HFFc6 (cell line): ENCODE measurements at places on chromosomes 6 and 20. TPM values are rescaled to one million over a fixed set of nuclear protein-coding genes. Genes with fewer than 3 reads are reported as not detected.

GRCh38 chr20:45179166-45179565 is 4.5 kb downstream of the PI3 start:
- no peak overlapping the region for H3K4me3 ChIP-seq
- no peaks in the 10 kb centered on the region for H3K36me3 ChIP-seq
- H3K27ac ChIP-seq = no peak overlapping the region
- DNase-seq = no peak
- H3K4me1 ChIP-seq = peaks cover 8% of the 10 kb centered on the region; the same call in 1 of the 2 replicates

PROKR2 gene
- not detected in 2 replicates for total RNA-seq

CASS4 gene
- 0.39 and 0.57 TPM in 2 replicates for total RNA-seq

DNA sequence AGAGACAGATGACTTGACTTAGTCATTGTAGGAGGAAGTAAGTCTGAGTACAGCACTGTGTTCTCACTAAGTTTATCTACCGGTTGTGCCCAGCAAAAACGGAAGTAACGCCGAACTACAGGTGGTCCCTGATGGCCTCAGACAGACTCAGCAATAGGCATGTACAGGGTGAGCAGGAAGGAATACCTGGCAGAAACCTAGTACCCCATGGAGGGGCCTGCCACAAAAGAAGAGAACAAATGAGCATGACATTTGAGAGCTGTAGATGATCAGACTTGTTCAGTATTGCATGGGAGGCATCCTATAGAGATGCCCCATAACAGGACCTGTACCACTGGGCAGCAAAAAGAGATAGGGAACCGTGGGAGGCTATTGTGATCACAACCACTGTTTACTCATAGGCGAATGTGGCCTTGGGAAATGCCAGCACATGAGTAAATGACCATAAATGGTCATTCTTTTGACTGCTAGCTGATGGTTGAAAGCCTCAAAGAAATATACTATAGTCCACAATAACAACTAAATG is 106.4 kb upstream of the TAB2 start:
- H3K27ac ChIP-seq = no peak overlapping the region
- H3K36me3 ChIP-seq = no peaks in the 10 kb centered on the region
- peak; percentile 25 for DNase-seq

VGLL2 gene
- not detected in 3 replicates for total RNA-seq

DNA sequence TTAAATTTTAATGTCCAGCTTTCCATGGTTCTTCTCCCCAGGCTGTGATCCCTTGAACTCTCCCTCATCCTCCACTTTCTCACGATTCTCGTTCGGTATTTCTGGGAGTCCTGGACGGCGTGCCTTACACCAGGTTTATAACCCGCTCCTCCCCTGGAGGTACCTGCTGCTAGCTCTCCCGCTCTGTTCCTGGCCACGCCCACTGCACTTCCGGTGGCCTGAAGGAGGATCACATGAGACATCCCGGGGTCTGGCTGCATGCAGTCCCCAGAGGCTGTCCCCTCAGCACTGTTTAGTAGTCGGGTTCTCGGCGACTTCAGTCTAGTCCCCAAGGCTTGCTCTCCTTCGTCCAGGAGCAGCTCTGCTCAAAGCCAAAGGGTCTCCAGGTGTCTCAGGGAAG is 28.4 kb upstream of the GCLC start:
- no peak overlapping the region for H3K4me3 ChIP-seq
- H3K36me3 ChIP-seq = no peaks in the 10 kb centered on the region
- H3K27me3 ChIP-seq = peaks cover 5% of the 10 kb centered on the region; the same call in 1 of the 2 replicates
- H3K4me1 ChIP-seq = peaks cover 6% of the 10 kb centered on the region
- H3K27ac ChIP-seq = no peak overlapping the region
- no peak for DNase-seq

DNA sequence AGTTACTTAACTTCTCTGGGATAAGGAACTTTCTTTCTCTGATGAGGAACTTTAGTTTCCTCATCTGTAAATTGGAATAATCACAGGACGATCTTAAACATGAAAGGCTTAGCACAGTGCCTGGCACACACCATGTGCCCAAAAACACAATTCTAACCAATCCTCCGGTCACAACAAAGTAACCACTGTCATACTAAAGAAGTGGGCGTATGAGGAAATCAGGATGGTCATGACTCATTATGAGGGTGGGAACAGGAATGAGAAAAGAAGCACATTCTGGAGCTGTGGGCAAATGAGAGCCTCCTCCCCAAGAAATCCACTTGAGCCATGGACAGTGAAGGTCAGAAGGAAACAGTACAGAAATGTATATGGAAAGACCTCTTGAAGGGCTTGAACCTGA is 82.9 kb downstream of the LRFN2 start:
- H3K4me3 ChIP-seq = no peak overlapping the region
- no peaks in the 10 kb centered on the region for H3K4me1 ChIP-seq
- H3K36me3 ChIP-seq = no peaks in the 10 kb centered on the region
- no peak for DNase-seq
- peaks cover 2% of the 10 kb centered on the region for H3K27me3 ChIP-seq

GRCh38 chr6:47004463-47004862 is 37.7 kb downstream of the ADGRF1 start:
- H3K4me3 ChIP-seq = no peak overlapping the region; the same call in 1 of the 2 replicates
- H3K27me3 ChIP-seq = peaks cover 11% of the 10 kb centered on the region; the same call in 1 of the 2 replicates
- H3K4me1 ChIP-seq = no peaks in the 10 kb centered on the region; the same call in 1 of the 2 replicates
- H3K36me3 ChIP-seq = no peaks in the 10 kb centered on the region
- no peak overlapping the region for H3K27ac ChIP-seq

DNA sequence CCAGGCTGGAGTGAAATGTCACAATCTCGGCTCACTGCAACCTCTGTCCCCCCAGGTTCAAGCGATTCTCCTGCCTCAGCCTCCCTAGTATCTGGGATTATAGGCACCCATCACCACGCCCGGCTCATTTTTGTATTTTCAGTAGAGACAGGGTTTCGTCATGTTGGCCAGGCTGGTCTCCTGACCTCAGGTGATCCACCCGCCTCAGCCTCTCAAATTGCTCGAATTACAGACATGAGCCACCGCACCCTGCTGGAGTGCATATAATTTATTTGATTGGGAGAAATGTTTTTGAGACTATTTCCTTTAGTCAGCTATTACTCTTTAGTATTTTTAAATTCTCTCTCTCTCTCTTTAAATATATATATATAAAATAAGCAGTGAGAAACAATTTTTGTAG is 29.8 kb downstream of the FAM83B start:
- no peak overlapping the region for H3K4me3 ChIP-seq
- H3K36me3 ChIP-seq = no peaks in the 10 kb centered on the region
- H3K27ac ChIP-seq = no peak overlapping the region
- DNase-seq = no peak
- no peaks in the 10 kb centered on the region for H3K27me3 ChIP-seq

- H3K4me3 ChIP-seq = no peak overlapping the region
- no peak overlapping the region for H3K27ac ChIP-seq
- H3K4me1 ChIP-seq = no peaks in the 10 kb centered on the region; the same call in 1 of the 2 replicates
- peaks cover 5% of the 10 kb centered on the region for H3K27me3 ChIP-seq
These were observed 134.7 kb downstream of the PACRG start for GRCh38 chr6:162862462-162862861.

GRCh38 chr20:32581839-32582658 is 3.1 kb downstream of the NOL4L start:
- peaks cover 14% of the 10 kb centered on the region for H3K27me3 ChIP-seq
- H3K4me1 ChIP-seq = peaks cover 15% of the 10 kb centered on the region; the same call in 1 of the 2 replicates
- H3K36me3 ChIP-seq = no peaks in the 10 kb centered on the region
- H3K4me3 ChIP-seq = no peak overlapping the region

LAMA2 gene
- 6.7 to 14.3 TPM (median 7.1 TPM) in 3 replicates for total RNA-seq

DNA sequence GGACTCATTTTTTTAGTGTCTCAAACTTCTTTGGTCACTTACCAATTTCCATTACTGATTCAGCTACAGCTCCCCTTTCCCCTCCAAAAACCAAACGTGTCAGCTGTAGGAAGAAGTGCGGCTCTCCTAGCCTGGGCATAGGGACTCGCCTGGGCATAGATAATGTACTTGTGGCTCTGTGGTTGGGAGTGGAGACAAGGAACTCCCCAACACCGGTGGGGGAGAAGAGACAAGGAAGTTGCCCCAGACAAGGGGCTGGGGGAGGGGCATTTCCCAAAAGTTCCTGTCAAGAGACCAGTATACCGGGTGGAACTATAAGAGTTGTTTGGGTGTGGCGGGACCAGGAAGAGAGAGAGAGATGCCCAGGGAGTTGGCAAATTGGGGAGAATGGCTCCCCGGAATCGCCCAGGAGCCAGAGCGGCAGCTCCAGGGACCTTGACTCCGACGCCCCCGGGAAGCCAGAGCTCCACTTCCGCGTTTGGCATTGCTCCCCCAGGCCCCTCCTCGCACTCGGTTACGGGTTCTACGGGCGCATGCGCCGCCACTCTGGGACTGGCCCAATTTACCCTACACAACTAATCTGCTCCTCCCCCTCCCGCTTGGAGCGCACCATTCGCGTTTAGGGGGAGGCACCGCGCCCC is 871 bp upstream of the ZFAND3 start:
- peak overlapping the region; percentile 97 for H3K27ac ChIP-seq
- peaks cover 36% of the 10 kb centered on the region for H3K4me1 ChIP-seq
- H3K27me3 ChIP-seq = no peaks in the 10 kb centered on the region
- H3K36me3 ChIP-seq = no peaks in the 10 kb centered on the region

- H3K4me3 ChIP-seq = 0 out of 2 replicates have a peak overlapping the region, but pooled peaks have one; percentile 4
- peaks cover 45% of the 10 kb centered on the region for H3K4me1 ChIP-seq
- peaks cover 36% of the 10 kb centered on the region for H3K36me3 ChIP-seq
- peak overlapping the region; percentile 90 for H3K27ac ChIP-seq
These were observed 2.3 kb upstream of the LYRM2 start for GRCh38 chr6:89640804-89641203.

GRCh38 chr6:83815631-83816272 is 37.4 kb upstream of the RIPPLY2 start:
- no peak overlapping the region for H3K27ac ChIP-seq
- H3K4me3 ChIP-seq = no peak overlapping the region
- H3K36me3 ChIP-seq = no peaks in the 10 kb centered on the region
- DNase-seq = peak; percentile 7

DNA sequence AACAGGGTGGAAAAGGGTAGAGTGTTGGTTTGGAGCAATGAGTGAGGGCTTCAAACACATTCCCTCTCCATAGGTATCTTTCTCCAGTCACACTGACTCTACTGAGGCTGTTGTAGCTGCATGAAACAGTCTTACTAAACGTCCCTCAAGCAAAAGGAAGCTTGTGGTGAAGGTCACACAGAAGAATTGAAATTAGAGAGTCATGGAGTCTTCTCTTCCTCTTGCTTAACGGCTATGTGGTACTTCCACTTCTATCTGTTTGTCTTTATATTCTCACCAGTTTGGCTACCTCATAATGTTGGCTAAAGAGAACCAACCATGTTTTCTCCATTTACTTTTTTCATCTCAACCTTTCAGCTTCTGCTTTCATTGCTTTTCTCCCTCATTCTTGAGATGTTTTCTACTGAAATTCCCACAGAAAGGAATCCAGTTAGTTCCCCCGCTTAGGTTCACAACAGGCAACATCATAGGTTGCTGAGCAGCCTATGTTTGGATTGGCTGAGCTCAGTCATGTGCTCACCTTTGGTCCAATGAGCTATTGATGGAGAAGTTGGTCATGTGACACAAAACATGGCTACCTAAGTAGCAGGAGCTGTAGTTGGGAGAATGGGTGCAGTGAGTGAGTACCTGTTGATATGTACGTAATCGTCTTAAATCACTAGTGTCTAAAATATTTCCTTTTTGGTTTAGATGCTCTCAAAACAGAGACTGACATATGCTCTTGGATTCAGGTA is 99.8 kb downstream of the SNAP25 start:
- H3K4me3 ChIP-seq = no peak overlapping the region
- DNase-seq = no peak
- H3K4me1 ChIP-seq = peaks cover 29% of the 10 kb centered on the region

EBF4 gene
- total RNA-seq = 0.48 TPM in 1 of 3 replicates, not detected in the others

SAPCD1 gene
- total RNA-seq = 1.3 to 1.9 TPM (median 1.3 TPM) in 3 replicates

TCP11 gene
- 0.29 and 0.31 TPM in 2 replicates for total RNA-seq

DNA sequence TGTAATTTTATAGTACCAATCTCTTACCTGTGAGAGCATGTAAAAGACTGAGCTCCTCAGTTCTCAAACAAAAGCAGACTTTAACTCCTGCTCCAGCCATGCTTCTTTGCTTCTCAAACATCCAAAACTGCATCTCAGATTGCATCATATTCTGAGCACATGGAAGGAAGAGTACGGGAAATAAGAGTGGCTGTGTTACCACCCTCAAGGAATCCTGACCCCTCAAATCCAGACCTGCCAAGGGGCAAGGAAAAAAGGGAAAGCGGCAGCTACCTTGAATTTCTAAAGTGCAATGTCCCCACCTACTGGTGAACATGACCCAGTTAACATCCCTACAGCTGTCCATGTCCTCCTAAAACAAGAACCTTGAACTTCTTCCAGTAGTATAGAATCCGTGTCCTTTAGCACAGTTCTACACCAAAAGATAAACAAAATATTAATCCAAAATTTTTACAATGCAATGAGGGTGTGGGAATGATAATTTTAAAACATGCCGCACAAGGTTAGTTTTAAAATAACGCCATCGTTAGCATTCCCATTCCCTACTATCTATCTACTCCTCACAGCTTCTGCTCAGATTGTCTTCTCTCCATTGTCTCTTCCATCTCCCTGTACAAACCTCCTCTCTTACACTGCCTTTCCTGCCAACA is 34.1 kb upstream of the HLA-DQB1 start:
- H3K27ac ChIP-seq = no peak overlapping the region
- no peaks in the 10 kb centered on the region for H3K4me1 ChIP-seq
- H3K4me3 ChIP-seq = no peak overlapping the region
- DNase-seq = peak; percentile 44
- H3K27me3 ChIP-seq = peaks cover 1% of the 10 kb centered on the region

DNA sequence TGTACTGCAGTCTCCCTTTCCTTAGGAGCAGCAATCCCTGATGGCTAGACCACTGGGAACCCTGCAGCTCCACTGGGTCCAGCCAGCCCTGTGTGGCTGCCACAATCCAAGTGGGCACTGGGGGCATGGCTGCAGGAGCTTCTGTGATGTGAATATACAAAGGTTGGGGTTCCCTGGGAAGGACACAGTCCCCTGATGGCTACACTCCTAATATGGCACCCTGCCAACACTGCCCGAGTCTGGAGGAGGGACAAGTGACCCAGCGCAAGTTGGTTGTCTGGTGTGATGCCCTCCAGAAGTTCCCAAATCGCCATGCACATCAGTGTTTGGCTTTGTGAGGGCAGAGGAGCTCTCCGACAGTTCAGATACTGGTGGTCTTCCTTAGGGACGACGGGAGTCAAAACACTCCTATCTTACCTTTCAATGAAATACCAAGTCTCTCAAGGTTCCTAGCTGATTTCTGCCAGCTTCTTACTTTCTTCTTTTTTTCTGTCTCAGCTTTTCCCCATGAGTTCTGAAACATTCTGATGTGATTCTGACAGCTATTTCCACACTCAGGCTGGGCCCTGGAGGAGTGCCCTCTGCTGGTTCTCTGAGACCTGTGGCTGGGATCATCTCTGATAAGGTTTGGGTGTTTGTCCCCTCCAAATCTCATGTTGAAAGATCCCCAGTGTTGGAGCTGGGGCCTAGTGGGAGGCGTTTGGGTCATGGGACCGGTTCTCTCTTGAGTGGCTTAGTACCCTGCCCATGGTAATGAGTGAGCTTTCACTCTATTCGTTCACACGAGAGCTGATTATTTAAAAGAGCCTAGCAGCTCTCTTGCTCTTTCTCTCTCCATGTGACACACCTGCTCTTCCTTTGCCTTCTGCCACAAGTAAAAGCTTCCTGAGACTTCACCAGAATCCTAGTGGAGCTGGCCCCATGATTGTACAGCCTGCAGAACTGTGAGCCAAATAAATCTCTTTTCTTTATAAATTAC is 15.5 kb upstream of the ZFP57 start:
- no peak overlapping the region for H3K27ac ChIP-seq
- H3K4me3 ChIP-seq = no peak overlapping the region
- H3K36me3 ChIP-seq = no peaks in the 10 kb centered on the region
- peaks cover 15% of the 10 kb centered on the region for H3K27me3 ChIP-seq
- peak; percentile 16 for DNase-seq

TMEM170B gene
- 0.17 to 0.19 TPM (median 0.18 TPM) in 3 replicates for total RNA-seq
